ENCODE measurements at places on chromosomes 7 and 10.
A peak's percentile ranks its signal among the peaks of the same experiment; 100 is the strongest.

- no peak for DNase-seq
Observed at GRCh38 chr10:60140651-60141632, 234.6 kb upstream of the CCDC6 start.

GRCh38 chr10:12194752-12195271 is 879 bp downstream of the NUDT5 start:
- no peak for DNase-seq

- DNase-seq: no peak
Observed at GRCh38 chr7:94442639-94443038, 47.9 kb downstream of the COL1A2 start.

DNA sequence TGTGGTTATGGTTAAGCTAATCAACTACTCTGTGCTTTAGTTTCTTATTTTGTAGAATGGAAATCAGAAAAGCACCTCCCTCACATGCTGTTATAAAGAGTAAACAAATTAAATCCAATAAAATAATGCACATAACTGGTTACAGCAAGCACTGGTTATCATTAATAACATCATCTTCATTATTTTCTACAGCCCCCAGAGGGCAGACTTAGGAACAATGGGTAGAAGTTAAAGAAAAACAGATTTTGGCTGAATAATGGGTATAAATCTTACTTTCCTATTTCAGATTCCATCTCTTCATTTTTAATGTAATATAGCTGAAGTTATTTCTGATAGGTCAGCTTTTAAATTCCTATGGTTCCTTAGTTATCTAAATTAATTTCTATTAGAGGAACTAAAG is 126.5 kb downstream of the DOCK4 start:
- no peak for DNase-seq

DNA sequence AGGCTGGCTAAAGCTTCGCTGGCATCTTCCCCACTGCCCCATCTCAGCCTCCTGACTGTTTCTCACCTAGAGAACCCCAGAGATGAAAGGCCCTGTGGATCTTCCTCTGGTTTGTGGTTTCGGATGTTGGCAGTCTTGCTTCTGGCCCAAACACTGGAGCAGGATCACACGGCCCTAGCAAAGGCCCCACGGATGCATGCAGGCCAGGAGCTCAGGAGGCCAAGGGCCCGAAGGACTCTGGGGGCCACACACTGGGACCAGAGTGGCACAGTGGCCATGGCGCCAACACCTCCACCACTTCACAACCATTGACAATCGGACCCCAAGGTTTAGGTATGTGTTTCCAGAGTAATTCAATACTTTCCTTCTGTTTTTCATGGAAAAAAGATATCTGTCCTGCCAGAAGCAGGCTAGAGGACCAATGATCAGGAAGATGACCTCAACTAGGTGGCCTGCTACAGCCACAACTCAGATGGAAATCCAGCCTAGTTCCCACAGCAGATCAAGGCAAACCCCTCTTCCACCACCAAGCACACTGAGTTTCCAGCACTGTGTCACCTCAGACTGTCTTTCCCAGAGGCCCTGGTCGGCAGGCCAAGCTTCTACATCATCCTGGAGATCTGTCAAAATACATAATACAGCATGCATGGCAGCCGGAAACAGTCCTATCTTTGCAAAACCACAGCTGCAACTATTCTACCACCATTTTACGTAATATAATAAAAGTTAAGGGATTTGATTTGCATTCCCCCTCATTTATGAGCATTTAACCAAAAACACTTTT is 53.0 kb downstream of the CTBP2 start:
- no peak for DNase-seq

DNA sequence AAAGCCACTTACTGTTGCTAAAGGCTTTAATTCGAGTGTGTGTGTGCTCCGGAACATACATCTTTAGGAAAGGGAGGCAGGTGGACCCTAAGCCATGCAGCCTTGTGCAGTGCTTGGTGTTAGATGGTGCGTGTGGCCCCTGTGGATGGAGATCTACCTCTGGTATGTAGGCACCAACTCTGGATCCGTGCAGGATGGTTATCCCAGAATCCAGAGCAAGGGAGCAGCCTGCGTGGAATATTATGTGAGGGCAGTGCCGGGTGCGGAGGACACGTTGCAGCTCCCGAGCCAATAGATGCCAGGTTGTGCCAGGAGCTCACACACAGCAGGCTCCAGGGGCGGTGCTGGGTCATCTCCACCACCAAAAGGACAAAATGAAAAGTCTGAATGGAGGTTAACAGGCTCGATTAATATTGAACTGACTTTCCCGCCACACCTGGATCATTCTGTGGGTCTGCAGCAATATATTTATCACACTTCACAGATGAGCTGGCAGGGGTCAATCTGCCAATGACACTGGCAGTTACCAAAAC is 143.0 kb upstream of the NPS start:
- no peak for DNase-seq

DNA sequence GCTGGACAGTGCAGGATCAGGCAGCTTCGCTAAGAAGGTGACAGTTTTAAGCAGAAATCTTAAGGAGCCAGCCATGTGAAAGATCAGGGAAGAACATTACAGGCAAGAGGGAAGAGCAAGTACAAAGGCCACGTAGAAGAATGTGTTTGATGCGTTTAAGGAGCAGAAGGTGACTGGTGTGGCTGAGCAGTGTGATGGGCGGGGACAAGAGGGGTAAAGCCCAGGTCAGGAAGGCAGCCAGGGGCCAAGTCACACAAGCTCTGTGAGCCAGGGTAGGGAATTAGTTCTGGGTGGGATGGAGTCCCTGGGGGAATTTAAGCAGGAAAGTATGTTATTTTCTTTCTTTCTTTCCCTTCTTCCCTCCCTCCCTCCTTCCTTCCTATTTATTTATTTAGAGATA is 166.9 kb downstream of the SH3PXD2A start:
- DNase-seq: no peak

DNA sequence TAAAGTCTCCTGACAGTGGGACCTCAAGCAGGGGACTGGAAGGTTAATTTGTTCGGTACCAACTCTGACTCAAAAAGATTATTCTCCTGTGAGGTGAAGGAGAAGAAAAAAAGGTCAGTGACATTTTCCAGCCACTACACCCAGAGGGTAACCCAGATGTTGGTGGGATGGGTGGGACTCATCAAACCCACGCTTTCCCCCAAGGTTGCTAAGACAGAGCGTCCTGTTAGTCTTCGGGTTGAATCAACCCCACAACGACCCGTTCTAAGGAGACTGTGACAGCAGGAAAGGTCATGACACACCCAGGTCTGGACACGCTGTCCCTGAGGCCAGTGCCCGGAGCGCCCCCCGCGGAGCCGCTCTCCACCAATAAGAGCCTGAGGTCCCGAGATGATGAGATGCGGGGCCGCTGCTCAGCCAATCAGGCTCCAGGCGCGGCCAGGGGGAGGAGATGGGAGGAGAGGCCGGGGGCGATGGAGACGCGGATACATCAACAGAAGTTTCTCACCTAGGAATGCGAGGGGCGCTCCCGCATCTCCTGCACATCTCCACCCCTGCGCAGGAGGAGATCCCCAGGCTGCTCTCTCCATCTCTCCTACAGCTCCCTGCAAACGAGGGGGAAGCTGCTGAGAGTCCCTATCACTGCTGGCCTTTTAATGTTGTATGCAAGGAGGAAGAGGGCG is at the start of gene WNT16:
Gene WNT16 (plus strand): TSS at position 493 of the 683 bp plus-strand sequence. CDS start 293 bp downstream, outside the sequence.
- peak; percentile 74 for DNase-seq

All from HCT116 (cell line).